Ammon's horn (tissue), 1 donor: ENCODE measurements at places on chromosomes 5 and 9.

- DNase-seq, result no peak
Measured at GRCh38 chr5:135395866-135396265, 3.2 kb downstream of the MACROH2A1 start.

DNA sequence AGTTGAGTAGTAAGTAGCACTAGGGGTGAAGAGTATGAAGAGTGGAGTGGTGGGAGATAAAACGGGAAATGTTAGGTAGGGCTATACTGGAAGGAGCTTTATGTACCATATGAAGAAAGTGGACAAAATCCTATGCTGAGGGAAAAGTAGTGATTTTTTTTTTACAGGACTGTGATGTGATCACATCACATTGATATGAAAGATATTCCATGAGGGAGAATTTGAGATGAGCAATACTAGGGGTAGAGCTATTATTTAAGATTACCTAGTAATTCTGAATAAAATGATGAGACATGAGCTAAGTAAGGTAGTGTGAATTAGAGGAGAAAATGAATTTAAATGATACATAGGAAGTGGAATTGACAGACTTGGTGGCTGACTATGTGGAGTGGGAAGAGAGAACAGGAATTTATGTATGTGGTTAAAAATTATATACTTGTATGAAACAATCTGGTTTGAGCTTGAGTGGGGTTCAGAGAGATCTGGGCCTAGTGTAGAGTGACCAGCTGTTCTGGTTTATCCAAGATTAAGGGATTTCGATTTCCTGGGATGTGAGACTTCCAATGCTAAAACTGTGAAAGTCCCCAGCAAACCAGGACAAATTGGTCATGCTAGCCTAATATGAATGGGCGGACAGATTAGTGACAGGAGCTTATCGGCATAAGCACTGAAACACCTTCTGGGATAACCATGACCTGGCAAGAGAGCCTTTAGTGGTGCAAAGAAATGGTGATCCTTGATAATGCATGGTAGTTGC, 29.3 kb upstream of the STOM start:
- no peak for DNase-seq

DNA sequence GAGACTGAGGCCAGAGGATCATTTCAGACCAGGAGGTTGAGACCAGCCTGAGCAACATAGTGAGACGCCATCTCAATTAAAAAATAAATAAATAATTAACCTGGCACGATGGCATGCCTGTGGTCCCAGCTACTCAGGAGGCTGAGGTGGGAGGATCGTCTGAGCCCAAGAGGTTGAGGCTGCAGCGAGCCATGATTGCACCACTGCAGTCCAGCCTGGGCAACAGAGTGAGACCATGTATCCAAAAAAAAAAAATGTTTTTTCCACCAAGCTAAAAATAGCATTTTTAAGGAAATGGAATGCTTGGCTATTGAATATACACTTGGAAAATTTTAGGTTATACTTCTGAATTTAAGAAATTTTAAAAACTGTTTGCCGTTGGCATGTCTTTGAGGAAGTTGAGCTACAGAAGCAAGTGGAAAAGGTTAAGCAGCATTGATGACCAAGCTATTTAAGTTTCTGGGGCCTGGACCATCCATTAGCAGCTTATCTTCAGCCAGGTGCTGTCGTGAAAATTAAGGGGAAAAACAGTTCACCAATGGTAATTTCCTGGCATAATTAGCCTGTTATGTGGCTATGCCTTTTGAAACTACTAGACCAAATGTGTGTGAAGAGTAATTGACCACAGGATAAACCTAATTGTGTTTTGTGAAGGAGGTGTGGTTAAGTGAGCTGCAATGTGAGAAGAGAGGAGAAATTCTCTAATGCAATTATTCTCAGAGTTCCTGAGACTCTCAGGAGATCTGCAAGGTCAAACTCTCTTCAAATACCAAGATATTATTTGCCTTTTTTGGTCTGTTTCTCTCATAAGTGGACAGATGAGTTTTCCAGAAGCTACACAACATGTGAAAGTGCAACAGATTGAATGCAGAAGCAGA, 21.0 kb downstream of the F2R start:
- DNase-seq, result no peak

GRCh38 chr9:87569008-87569509, 71.4 kb downstream of the DAPK1 start:
- no peak for DNase-seq

DNA sequence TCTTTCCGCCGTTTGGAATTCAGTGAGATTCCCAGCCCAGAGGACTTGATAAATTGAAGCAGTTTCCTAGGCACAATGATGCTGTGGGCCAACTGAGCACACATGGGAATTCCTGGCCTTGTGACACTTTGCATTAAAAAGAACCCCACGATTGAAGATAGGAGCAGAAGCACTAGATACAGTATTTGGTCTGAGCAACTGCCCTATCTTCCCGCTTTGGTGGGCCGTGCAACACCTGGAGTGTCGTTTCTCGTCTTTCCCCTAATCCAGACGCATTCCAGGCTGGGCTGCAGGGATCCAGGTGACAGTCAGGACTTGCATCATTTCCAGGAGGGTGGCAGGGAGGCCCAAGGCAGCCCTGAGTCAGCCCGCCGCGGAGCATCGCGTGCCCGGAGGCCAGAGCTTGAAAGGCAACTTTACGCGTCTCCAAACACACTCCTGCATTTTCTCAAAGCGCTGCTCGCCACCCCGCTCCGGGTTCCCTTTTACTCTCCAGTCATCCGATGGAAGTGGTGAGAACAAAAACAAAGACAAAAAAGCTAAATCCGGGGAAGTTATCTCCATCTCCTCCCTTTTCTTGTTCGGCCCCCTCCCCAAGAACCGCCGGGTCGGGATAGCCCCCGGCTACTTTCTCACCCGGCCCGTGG, 753 bp upstream of the STC2 start:
- no peak for DNase-seq
